Activated CD8-positive, alpha-beta memory T cell treated with anti-CD3 and anti-CD28 coated beads, Interleukin-2, amount 50 U/mL, for 48 hours (primary cell): ENCODE measurements at places on chromosomes 13 and 19.

DNA sequence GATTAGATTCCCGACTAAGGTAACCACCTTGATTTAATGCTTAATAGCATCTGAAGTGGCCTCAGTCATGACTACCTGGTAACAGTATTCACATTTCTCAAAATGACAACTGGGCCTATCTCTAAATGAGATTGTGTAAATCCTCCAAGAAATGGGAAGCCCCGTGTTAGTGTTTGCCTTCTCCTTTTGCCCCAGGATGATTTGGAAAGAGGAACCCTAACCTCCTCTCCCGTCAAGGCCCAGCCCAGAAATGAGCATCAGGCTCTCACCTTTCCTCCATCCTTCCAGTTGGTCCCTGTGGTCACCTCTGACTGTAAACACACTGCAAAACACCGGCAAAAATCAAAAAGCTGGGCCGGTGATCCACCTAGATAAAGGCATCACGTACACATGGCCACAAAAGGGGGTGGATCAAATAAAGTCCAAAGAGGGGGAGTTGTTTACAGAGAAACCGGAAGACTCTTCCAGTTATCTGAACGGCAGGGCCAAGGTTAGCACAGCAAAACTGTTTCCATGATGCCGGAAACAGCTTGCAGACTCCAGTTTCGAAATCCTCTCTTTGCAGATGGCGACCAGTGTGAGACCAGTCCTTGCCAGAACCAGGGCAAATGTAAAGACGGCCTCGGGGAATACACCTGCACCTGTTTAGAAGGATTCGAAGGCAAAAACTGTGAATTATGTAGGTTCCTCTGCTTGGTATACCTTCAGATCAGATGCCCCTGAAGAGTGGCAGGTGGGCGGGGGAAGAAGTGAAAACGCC lies 16.4 kb downstream of the F10 start:
- no peak for DNase-seq

- no peak for DNase-seq
Measured at GRCh38 chr19:36097036-36097435, 13.9 kb upstream of the OVOL3 start.

DNA sequence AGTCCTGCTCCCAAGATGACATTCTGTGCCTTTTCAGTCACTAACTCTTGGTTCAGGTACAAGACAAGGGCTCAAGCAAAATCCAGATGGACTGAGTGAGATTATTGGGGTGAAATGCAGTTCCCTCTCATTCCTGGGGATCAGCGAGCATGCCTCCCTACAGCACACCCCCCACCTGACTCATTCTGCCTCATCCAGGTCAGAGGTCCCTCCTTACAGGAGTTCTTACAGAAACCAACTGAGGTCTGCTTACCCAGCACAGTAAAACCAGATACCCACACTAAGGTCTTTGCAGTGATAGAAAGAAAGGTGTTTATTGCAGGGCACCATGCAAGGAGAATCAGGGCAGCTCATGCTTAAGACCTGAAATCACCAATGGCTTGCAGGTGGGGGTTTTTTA lies 21.6 kb upstream of the MRI1 start:
- DNase-seq: no peak

DNA sequence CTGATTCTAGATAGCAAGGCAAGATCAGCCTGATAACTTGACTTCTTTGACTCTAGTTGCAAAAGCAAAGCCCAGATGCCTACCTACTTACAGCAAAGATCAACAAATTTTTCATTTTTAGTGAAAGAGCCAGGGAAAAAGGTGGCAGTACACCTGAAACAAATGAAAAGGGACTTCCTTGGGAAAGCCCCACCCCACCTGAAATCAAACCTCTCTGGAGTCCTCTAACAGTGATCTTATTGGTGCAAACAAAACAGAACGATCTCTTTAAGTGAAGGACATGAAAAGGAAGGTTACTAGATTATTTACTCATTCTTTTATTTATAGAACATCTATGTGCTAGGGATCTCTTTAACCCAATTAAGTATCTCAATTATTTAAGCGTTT lies 507 bp upstream of the LCP1 start:
- no peak for DNase-seq

DNA sequence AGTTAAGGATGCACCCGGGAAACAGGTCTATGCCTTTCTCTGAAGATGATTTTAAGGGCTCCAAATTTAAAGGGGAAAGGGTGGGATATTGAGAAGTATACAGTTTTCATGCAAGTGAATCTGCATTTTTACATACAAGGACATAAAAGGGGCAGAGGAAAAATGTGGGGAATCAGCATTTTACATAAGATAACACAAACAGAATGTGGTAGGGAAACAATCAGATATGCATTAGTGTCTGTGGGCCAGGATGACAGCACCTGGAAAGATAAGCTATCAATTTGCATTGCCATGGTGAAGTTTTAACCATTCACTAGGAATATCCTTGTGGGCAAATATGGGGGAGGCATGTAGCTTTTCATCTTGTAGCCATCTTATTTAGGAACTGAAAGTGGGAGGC lies 24.1 kb downstream of the IGFL3 start:
- DNase-seq: no peak

- no peak for DNase-seq
Measured at GRCh38 chr13:50537029-50537428, 306.5 kb downstream of the DLEU7 start.

GRCh38 chr19:12796146-12797071 lies 5.1 kb downstream of the JUNB start:
- DNase-seq: peak; percentile 86

DNA sequence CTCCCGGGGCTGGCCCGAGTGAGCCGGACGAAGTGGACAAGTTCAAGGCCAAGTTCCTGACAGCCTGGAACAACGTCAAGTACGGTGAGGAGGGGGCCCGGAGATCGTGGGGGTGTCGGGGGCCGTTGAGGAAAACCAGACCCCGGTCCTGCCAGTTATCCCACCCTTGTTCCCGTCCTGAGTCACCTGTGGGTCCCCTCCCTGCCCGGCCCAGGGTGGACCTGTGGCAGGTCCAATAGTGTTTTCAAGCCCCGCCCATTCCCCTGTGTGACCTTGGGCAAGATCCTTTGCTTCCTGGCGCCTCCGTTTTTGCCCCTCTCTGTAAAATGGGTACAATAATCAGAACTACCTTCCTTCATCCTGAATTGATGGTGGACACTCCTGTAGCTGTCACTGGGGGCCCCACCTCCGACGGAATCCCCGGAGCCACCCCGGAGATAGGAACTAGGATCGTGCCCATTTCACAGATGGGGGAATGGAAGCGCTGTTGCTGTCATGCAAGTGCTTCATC lies 593 bp downstream of the ATG4D start:
- no peak for DNase-seq

DNA sequence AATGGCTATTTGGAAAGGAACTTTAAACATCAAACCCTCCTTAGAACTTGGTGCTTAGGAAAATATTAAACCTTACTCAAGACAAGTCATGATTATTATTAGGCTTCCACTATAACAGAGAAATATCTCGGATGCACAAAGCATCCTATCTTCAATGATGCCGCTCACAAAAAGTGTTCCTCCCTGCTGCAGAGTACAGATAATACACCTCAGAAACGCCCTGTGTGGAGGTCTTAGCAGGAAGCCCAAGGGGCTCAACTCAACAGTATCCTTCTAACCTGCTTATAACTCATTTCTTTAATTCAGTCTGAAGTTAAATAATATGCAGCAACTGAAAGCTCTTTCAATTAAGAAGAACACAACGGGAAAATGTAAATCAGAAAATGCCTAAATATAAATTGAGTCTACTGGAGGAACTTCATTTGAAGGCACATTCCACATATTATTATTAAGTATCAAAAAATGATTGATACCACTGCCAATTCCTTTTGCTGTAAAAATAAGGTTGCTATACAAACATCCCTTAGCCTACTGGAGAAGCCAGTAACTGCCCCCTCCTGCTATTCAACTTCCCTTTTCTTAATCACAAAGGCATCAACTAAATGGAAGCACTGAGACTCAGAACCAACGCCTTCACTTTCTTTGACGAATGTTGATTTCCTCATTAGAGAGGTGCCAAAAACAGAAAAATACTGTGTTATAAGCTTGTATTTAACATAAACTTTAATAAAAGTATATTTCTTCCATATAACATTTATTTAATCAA lies 12.0 kb downstream of the ELF1 start:
- DNase-seq: no peak

GRCh38 chr13:52851137-52851962 lies 2.9 kb upstream of the PCDH8 start:
- peak; percentile 55 for DNase-seq

DNA sequence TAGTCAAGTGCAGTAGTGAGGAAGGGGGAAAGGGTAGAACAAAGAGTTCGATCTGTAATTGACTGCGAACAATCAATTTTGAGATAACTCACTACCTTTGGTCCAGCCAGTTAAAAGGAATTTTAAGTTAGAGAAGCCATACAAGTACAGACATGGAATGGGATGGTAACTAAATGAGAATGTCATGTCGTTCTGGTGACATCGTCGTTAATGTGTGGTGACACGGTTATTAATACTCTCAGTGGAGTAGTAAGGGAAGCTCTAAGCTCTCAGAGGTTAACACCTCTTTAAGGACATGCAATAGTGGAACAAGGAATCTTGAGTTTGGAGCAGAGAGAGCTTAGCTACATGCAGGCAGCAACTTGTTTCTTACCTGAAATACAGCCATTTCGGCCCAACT lies 154.9 kb upstream of the KLF12 start:
- no peak for DNase-seq

DNA sequence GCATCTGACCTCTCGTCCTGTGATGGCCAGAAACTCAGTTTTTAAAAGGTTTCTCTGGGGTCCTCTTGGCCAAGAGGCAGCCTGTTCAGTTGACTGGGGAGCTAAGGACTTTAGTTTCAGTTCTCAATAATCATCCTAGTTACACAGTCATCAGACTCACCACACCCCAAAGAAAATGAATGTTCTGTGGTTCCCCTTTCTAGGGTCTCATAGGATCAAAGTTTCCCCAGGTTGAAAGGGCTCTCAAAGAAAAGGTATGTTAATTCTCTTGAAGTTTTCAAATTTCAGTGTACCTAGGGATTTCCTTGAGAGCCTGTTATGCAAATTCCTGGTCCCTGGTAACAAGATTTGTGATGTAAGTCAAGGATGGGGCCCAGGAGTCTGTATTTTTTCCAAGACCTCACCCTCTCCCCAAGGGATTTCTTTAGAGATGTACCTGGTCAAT lies 94.9 kb downstream of the FAM216B start:
- no peak for DNase-seq

- no peak for DNase-seq
Measured at GRCh38 chr13:91355099-91355825, 7.8 kb downstream of the MIR17HG start.

- no peak for DNase-seq
Measured at GRCh38 chr13:64765636-64766035, 2464.5 kb downstream of the PCDH9 start.

DNA sequence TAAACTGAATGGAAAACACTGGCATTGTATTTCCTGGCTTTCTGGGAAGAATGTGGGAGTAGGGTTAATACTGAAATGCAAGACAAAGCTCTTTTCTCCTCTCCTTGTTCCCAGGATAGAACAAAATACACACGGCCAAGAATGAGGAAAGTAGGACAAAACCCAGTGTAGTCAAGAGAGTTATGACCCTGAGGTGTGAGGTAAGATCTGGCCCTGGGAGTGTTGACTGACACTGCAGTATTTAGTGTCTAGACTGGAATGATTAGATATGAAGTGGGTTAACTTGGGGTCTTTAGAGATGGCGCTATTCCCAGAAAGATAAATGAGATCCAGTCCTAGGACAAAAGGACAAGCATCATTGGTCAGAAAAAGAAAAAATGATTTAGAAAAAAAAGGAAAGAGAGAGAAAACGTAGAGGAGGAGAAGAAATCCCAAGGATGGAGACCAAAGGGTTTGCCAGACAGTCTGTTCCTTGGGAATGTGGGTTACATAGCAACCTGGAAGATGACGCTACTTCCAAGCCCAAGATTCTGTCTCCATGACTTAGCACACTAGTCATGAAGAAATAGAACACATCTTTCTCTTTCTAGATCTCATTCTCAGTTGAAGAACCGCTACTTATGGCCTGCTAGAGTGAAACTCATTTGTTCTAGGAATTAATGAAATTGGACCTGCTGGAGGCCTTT lies 543.6 kb upstream of the GPC6 start:
- DNase-seq: no peak

GRCh38 chr19:17091758-17092333 lies 16.3 kb downstream of the MYO9B start:
- DNase-seq: no peak

- no peak for DNase-seq
Measured at GRCh38 chr13:47327861-47328260, 431.0 kb upstream of the HTR2A start.

- no peak for DNase-seq
Measured at GRCh38 chr13:50955798-50956197, 46.2 kb downstream of the RNASEH2B start.

DNA sequence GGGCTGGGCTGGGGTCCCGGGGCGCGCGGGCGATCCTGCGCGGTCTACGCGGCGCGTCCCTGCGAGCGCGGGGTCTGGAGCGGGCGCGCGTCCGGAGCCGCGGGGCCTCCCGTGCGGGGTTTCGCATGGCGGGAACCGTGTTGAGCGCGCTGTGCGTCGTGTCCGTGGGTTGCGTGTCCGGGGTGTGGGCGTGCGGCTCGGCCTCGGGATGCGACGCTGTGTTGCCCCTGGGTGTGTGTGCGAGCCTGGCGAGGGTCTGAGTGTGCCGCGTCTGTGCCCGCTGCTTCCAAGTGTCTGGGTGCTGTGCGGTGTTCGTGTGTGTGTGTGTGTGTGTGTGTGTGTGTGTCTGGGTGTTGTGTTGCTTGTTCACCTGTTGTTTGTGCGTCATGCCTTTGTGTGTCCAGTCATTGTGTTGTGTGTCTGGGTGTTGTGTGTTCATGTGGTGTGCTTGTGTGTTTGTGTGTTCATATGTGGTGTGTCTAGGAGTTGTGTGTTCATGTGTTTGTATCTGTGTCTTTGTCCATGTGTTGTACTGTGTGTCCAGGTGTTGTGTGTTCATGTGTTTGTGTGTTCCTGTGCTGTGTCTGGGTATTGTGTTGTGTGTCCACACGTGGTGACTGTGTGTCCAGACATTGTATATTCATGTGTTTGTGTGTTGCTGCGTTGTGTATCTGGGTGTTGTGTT lies 552 bp downstream of the PLK5 start:
- DNase-seq: no peak

DNA sequence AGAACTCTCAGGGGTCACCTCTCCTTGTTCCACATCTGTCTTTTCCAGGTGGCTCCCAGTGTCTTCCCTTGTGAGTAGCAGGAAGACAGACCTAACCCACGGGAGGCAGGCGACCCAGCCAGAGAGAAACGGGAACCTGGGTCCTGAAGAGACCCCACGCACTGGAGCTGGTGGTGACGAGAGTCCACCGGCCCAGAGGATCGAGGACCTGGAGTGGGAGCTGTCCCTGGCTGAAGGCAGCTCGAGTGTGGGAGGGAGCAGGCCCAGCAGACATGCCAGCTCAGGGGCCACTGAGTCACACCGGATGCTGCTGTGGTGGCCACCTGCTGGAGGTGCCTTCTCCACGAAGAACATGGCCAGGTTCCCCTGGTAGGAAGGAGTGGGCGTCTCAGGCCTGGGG lies 66.5 kb upstream of the ATP12A start:
- no peak for DNase-seq
